ENCODE measurements at places on chromosomes 12 and 14.

GRCh38 chr12:91493308-91493707, 310.7 kb upstream of the DCN start:
- no peak for DNase-seq

DNA sequence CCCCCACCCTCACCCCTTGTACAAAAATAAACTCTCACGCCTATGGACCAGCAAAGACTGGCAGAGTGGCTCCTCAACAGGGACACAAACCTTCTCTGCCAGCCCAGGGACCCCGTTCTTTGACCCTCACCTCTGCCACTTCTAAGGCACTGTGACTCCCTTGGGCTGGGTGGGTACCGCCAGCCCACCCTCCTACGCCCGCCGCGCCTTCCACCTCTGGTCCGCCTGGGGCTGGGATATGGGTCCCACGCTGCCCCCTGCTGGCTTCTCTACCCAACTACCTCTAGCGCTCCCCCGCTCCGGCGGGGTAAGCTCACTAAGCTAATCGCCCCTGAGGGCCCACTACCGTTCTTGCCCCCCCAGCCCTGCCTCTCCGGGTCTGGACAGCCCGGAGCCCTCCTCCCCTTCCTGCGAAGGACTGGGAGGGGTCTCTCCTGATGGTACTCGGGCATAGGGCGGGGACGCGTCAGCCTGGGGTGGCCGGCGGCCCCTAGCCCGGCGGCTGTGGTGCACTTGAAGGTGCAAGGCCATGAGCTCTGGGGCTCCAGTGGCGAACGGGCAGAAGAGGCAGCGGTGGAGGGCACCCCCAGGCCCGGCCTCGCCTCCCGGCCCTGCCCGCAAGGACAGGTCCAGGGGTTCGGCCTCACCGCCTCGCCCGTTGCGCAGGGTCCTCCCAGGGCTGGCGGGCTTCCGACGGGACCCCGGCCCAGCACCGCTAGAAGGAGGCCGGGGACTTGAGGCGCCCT, 8.1 kb downstream of the ZNF219 start:
- no peak for DNase-seq

DNA sequence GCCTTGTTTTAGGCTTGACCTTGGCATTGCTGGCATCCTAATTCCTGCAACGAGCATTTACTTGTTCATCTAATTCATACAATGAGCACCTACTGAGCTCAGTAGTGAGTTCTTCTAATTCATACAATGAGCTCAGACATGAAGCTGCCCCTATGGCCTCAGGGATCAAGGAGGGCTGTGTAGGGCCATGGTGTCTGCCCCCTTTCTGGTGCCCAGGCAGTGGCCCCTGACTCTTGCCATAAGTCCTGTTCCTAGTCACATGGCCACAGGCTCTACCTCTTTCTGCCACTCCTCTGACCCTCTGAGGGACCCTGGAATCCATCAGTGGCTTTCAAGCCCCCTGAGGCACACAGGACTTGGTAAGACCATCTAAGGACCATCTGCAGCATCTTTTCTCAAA, 148.8 kb downstream of the ZFP36L1 start:
- no peak for DNase-seq

DNA sequence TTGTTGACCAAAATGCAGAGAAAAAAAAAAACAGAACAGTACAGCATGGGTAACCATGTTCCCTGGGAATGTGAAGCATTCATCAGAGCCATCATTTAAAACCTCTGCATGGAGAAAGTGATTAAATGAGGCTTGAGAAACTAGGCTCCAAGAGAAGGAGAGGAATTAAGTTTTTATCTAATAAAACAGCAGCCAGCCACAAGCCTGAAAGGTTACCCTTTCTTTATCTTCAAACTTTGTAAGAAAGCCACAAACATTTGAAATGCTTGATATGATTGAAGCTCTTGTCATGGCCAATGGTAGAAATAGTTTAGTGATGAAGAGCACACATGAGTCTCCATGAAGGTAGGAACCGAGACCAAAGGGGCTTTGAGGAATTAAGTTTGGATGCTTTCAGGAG, 144.9 kb upstream of the SYT1 start:
- DNase-seq = no peak

DNA sequence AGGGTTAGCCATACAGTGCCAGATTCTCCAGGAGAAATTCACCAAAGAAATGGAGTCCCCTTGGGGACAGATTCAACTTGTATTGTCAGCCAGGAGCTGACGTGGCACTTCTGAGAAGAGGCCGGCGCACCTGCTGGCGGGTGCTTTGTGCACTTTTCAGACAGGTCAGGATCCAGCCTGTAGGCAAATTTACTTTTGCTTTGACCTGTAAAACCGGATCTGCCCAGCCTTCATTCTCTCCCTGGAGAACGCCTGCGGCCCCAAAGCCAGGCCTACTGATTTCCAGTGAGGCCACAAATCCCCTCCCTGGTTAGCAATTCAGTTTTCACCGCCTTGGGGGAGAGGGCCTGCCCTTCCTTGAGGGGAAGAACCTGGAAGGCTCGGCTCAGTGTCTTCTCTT, 17.4 kb downstream of the P2RX4 start:
- no peak for DNase-seq

GRCh38 chr12:22899184-22899583, 274.2 kb downstream of the ETNK1 start:
- no peak for DNase-seq

DNA sequence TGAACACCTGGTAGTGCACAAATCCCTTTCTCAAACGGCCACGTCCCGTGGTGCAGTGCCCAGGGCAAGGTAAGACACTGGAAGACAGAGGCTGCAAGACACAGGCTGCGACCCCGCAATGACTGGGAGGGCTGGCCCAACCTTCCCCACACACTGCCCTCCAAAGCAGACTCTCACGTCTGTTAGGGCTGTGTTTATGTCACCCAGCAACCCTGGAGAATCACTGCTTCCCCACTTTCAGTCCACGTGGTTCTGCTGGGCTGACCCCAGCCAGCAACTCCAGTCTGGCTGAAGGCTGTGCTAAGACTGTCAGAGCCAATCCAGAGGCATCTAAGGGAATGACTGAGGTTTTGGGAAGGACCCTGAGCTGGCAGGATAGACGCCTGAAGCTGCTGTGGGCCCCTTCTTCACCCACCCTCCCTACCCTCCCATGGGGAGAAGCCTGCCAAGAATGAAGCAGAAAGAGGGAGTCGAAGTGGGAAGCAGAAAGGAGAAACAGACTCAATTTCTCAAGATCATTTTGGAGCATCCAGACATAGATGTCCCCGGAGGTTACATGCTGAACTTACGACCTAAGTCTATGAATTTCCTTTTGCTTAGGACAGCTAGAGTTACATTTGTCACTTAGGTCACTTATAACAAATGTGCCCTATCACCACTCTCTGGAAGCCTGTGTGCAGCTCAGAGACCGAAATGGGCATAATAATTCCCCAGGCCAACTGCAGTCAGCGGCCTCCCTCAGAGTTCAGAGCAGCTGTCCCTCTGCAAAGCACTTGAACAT, 11.7 kb downstream of the KDM2B start:
- DNase-seq = no peak

DNA sequence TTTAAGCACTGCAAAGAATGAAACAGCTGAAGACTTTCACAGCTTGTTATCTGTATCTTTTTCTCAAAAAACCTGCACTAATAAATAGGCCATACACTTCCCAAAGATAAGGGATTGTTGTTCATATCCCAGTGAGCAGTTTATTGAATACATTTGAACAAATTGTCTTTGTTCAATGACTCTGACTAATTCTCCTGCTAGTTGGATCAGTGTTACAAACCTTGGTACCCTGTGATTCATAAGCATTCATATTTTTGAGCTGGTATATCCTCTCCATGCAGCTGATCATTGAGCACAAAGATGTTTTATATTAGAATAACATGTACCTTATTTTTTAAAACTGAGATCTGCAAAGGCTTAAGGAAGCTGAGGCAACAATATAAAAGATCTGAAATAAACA, 58.9 kb upstream of the FSCB start:
- no peak for DNase-seq

- DNase-seq = no peak
These were observed 594 bp upstream of the CLEC14A start for GRCh38 chr14:38256533-38256840.

DNA sequence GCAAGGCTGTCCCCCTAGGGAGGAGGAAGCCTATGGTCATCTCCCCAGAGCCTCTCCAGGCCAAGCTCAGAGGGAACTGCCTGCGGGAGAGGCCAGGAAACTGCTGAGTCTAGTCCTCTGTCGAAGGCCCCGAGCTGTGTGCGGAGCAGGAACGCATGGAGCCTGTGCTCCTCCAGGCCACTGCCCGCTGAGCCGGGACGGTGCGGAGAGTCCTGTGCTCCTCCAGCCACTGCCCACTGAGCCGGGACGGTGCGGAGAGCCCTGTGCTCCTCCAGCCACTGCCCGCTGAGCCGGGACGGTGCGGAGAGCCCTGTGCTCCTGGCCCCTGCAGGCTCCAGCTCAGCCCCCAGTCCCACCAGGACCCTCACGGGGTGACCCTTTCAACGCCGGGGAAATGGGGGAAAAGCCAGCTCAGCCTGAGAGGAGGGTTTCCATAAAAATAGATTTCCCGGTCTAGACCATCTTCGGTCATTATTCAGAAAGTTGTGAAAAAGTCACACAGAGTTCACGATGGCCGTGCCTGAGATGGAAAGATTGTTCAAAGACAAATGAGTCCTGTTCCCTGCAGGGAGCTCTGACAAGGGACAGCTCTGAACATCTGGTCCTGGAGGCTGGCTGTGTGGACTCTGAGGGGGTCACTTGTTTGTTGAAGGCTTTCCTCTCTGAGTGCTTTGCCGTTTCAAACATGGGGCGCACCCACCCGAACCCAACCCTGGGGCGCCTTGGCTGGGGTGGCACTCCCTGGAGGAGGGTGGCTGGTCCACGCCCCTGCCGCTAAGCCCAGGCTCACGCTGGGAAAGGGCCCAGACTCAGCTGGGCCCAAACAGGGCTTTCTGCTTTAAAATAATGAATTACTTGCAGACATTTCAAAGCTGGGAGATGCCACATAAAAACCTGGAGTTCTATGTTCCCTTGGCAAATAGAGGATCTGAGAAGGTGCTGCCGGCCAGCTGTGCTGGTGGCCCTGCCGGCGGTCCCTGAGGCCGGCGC, 85.5 kb downstream of the ADGRD1 start:
- no peak for DNase-seq

GRCh38 chr12:116759783-116760621, 21.9 kb downstream of the RNFT2 start:
- no peak for DNase-seq

DNA sequence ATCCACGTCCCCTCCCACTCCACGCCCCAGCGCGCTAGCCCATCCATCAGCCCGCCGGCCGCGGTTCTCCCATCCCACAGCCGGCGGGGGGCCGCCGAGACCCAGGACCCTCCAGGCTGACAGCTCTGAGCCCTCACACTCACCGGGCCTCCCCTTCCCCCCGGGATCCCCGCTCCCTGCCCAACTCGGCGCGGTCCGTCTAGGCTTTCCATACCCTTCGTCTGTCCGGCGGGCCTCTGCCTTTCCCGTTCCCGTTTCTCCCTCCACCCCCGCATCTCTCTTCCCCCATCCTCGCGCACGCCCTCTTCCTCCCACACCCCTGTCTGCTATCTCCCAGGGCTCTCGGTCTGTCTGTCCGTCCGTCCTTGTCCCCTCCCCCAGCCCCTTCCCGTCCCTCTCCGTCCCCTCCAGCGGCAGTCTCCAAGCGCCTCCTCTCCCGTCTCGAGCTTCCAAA, 726 bp downstream of the ZFHX2 start:
- DNase-seq = no peak

GRCh38 chr12:58217130-58217529, 275.8 kb downstream of the ATP23 start:
- DNase-seq = no peak

DNA sequence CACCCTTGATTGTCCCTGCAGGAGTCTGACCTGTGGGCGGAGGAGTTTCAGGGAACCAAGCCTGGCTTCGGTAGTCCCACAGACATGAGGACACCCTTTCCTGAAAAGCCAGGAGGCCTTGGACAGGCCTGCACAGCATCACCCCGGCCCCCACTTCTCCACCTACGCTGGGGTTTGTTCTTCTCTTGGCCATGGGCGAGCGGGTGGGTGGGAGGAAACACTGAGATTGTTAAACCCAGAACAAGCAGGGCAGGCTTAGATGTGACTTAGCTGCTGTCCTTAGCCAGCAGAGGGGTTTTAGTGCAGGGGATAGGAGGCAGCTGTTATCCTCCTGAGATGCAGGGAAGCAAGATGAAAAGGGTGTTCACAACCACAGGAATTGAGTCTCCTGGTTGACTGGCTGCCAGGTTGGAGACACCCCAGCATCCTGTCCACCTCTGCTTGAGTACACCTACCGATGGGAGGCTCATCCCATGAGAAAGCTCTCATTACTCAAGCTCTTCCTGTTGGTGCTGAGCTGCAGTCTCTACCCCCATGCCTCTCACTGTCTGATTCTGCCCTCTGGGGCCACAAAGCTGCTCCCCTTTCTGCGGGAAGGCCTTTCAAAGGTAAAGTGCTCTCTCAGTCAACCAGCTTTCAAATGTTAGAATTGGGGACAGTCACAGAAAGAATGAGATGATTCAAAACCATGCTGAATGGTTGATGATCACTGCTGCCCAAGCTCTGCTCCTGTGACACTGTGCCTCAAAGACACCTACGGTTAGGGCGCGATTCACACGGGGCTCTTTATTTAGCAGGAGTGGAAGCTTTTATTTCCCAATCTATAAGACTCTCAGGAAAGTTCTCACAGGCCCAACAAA, 86.3 kb downstream of the IRF2BPL start:
- DNase-seq = no peak

- no peak for DNase-seq
These were observed 20.6 kb upstream of the CPM start for GRCh38 chr12:68953536-68953935.

- no peak for DNase-seq
These were observed 29.9 kb downstream of the CLEC2D start for GRCh38 chr12:9699269-9699897.

DNA sequence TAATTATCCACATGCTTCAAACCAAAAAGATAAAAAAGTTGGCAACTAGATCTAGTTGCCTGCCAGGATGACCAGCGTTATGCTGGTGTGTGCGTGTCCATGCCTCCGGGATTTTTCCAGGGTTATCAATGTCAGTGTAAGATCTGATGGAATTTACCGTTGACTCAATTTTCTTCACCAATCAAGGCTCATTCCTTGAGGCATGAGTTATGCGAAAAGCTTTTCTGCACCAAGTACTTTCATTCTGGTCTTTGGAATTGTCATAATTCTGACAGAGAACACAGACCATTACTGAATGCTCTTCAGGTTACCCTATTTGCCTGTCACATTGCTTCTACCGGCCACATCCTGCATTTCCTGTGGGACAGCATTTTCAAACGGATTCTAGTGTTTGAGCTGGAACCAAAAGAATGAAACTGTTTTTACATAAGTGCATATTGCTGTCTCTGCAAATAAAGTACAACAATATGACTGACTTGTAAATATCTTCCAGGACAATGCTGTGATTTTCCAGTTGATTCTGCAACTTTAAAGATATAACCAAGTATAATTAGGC, 91.8 kb downstream of the DUSP16 start:
- no peak for DNase-seq

DNA sequence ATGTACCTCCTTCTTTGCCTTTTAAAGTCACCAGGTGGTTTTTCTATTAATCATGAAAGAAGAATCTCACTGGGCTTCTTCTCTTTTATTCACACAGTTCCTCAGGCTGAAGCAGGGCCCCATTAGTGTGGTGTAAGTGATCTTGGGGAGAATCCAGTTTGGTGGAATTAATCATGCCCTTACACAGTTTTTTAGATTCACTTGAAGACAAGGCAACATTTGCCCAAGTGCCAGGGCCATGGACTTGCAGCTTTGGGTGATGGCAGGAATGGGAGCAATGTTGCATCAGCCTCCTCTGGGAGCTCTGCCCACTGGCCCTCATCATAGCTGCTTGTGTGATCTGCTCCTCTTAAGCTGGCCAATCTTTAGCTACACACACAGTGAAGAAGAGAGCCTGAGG, 33.8 kb downstream of the KCNK10 start:
- DNase-seq = no peak

Measured in NCI-H2081 treated with DMSO at 0.1 percent for 48 hours (cell line).